ENCODE measurements at places on chromosomes 3 and 15. TPM values are rescaled to one million over a fixed set of nuclear protein-coding genes. Genes with fewer than 3 reads are reported as not detected.

FAM227B gene
- 1.2 TPM for total RNA-seq

CASR gene
- not detected for total RNA-seq

TPRA1 gene
- total RNA-seq: 42.6 TPM

MCF2L2 gene
- total RNA-seq: 1.0 TPM

UBE3A gene
- 102 TPM for total RNA-seq

WDR76 gene
- total RNA-seq: 40.0 TPM

ZNF385D gene
- 13.0 TPM for total RNA-seq

GOLGA6L7 gene
- not detected for total RNA-seq

GMPPB gene
- 28.4 TPM for total RNA-seq

CLRN1 gene
- not detected for total RNA-seq

DNAH12 gene
- 0.21 TPM for total RNA-seq

SLC9C1 gene
- total RNA-seq: not detected

TTC14 gene
- 71.4 TPM for total RNA-seq

HHATL gene
- total RNA-seq: not detected

ATP10A gene
- 0.31 TPM for total RNA-seq

GP5 gene
- 0.05 TPM for total RNA-seq

GRK7 gene
- 0.10 TPM for total RNA-seq

TMCC1 gene
- total RNA-seq: 33.2 TPM

ADIPOQ gene
- not detected for total RNA-seq

CYP1A2 gene
- not detected for total RNA-seq

SNRPA1 gene
- 98.0 TPM for total RNA-seq

GOLGA8G gene
- not detected for total RNA-seq

DAPK2 gene
- total RNA-seq: 10.2 TPM

THPO gene
- total RNA-seq: not detected

PTH1R gene
- not detected for total RNA-seq

TRIM42 gene
- total RNA-seq: not detected

MCTP2 gene
- 0.15 TPM for total RNA-seq

PRR20G gene
- not detected for total RNA-seq

SLCO2A1 gene
- total RNA-seq: 0.62 TPM

MORC1 gene
- not detected for total RNA-seq

GOLGA8H gene
- total RNA-seq: 1.5 TPM

GOLGA6D gene
- total RNA-seq: not detected

HIGD2B gene
- 0.21 TPM for total RNA-seq

CHRFAM7A gene
- 11.5 TPM for total RNA-seq

All from Panc1 (cell line).